ENCODE measurements at places on chromosomes 5 and 9.

- DNase-seq = peak; percentile 14
Observed at GRCh38 chr5:13251623-13252376, 692.7 kb downstream of the DNAH5 start.

GRCh38 chr9:38144421-38144820, 75.4 kb upstream of the SHB start:
- DNase-seq = peak; percentile 74

DNA sequence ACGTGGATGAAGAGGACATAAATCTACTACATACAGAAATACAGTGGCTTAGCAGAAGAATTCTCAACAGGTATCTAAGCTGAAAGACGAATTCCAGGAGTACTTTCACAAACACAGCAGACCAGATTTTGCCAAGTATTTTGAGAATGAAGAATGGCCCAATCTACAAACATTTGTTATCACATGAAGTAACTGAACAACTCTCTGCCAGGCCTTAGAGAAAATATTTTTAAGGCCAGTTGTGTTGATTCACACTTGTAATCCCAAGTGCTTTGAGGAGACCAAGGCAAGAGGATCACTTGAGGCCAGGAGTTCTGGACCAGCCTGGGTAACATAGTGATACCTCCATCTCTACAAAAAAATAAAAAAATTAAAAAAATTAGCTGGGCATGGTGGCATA, 14.3 kb downstream of the AGTPBP1 start:
- DNase-seq = no peak

DNA sequence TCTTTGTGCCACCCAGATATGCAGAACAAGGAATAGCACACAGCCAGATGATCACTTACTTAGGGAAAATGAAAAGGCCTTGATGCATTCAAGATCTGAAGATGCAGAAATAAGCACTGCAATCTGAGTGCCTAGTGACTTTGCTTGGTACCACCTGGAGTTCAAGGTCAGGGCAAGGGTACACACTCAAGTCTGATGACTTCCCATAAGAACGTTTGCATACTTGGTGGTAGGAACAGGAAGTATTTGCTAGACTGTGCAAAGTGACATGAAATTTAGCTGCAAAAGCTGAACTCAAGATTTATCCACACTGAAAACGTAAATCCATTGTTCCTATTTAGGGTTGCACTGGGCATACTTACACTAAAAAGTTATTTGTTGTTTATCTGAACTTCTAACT, 177.1 kb downstream of the PIK3R1 start:
- DNase-seq = no peak

DNA sequence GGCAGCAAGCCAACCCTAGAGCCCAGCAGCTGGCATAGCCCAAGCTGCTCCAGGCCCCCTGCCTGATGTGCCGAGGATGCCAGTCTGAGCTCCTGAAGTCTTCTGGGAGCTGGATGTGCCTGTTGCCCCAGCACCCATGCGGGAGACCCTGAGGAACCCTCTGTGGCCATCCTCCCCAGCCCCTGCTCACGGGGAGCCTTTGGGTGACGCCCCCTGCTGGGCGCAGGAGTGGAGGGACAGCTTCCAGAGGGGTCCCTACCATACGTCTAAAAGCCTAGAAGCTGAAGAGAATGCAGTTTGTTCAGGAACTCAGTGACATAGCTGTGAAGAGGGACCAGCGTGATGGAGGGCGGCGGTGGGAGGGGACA, 33.1 kb upstream of the MVB12B start:
- no peak for DNase-seq

DNA sequence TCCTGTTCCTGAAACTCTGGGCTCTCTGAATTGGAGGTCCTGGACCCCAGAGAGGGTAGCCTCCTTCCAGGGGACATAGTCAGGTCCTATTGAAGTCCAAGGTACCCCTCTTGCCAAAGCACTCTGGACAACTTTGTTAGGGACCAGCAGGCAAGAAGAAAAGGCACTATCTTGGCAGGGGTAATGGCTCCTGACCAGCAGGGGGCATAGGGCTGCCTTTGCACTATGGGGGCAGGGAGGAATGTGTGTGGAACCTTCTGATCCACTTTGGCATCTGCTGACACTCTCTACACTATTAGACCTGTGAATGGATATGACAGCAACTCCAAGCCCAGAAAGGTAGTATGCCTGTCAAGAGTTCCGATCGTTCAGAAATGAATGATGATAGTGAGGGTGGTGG, 179.0 kb upstream of the CD180 start:
- DNase-seq = no peak

DNA sequence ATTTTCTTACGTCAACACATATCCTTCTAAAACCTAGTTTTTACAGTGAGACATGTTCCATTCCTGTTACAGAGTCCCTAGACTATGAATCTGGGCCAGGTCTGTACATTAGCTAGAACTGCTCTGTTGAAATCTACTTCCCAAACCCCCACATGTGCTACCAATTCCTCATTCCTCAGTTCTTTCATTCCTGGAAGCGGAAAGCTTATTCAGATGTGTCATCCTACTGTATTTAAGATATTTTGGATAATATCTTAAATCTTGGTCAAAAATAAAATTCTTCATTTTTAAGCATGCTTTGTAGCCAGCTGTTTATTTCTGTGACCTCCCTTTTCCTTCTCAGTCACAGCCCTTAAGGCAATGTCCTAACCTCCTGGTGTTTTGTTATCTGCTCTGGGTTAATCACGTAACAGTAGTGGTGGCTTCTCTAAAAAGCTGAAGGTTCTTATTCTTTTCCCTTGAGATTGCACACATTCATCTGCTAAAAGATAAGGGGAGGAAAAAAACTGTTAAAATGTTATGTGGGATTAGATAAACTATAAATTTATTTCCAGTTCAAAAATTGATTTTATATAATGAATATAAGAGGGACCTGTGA, 35.6 kb downstream of the GLRX start:
- DNase-seq = peak; percentile 88

- no peak for DNase-seq
Observed at GRCh38 chr9:81607593-81608288, 81.6 kb downstream of the TLE1 start.

DNA sequence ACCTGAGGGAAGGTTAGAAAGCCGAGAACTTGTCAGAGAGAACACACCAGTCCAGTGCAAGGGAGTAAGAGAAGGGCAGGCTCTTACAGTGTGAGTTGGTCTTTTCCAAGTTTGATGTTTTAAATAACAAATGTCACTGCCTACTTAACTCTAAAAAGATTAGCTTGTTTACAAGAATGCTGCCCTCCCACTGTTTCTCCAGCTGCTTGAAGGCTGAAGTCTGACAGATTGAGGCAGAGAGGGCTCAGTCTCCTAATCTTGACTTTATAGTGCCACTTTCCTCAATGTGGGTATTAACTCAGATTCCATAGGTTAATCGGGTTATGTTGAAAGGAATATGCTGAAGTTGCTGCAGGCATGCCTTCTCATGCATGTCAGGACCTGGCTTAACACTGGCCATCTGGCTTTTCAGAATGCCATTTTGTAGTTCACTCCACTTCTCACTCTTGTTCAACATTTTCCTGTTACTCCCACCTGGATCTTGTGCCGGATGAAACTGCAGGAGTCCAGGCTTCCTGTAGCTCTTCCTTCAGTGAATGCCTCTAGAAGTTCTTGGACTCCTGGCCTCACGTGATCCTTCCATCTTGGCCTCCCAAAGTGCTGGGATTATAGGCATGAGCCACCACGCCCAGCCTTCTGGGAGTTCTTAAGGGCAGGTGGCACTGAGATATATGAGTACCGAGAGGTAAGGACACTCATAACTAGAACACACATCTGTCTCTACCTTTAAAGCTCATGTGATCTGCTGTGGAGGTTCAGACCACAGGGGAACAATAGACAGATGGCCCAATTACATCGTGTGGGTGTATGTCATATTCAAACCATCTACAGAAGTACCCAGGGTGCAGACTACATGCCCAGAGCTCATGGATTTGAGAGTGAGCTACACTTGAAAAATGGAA, 249.7 kb downstream of the ARHGAP26 start:
- peak; percentile 17 for DNase-seq

DNA sequence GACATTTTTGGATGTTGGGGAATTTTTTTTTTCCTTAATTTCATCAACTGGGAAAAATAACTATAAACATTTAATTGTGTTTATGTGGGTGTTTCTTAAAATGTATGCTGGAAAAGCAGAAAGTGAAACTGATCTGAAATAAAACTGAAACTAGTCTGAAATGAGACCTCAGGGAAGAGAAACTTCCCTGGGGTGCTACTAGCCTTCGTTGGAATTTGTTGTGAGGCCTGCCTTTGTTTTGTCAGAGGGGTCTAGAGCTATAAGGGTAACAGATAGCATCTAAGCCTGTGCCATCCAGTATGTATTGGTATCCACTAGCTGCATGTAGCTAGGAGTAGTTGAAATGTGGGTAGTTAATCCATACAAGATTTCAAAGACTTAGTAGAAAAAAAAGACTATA, 10.4 kb downstream of the ZNF618 start:
- DNase-seq = peak; percentile 48

GRCh38 chr9:12956261-12956660, 181.4 kb downstream of the LURAP1L start:
- peak; percentile 41 for DNase-seq

DNA sequence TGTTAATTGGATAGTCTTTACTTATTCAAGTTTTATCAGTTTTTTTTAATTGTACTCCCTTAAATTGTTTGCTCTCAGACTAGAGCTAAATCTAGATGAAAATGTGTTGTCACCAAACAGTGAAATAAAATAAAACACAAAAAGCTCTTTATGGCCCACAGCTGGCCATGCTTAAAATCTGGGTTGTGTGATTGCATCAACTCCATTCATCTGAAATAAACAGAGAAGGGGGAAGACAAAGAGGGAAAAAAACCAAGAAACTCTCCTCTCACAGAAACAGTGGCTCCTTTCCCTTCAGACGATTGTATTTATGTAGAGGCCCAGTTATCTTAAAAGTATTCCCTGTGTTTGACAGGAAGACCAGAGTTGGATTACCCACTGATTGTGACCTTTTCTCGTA, 422.4 kb downstream of the IRX1 start:
- no peak for DNase-seq

DNA sequence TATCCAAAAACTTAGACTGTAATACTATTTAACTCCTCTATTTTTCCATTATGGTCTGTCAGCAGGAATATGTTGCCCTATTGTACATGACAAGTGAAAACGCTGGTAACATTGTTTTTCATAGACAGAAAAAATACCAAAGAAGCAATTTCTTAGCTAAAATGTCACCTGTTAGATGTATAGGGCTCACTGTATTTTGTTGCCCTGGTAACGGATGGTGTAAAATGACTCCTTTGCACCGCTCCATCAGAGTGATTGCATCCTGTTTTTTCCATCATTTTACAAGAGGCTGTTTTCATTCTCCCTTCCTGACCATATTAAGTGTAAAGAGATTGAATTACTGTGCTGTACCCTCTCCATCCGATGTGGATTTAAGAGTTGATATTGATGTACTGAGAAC, 460.1 kb upstream of the TLE4 start:
- no peak for DNase-seq

GRCh38 chr5:17374973-17375742, 122.9 kb upstream of the TAF11L2 start:
- peak; percentile 72 for DNase-seq

GRCh38 chr5:63211448-63212132, 633.0 kb downstream of the LRRC70 start:
- DNase-seq = no peak

DNA sequence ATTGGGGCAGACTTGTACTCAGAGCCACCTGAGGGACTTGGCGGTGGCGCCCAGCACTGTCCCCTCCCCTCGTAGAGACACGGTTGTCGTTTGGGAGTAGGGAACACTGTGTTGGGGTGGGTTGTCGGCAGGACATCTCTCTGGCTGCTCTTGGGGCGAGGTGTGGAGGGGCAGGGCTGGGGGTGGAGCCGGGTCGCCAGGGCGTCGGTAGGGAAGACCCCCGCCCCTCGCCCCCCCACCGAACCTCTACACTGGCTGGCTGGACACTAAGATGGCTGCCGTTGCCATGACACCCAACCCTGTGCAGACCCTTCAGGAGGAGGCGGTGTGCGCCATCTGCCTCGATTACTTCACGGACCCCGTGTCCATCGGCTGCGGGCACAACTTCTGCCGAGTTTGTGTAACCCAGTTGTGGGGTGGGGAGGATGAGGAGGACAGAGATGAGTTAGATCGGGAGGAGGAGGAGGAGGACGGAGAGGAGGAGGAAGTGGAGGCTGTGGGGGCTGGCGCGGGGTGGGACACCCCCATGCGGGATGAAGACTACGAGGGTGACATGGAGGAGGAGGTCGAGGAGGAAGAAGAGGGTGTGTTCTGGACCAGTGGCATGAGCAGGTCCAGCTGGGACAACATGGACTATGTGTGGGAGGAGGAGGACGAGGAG, 778 bp downstream of the TRIM41 start:
- no peak for DNase-seq

GRCh38 chr5:60710362-60710761, 10.4 kb upstream of the DEPDC1B start:
- DNase-seq = no peak

DNA sequence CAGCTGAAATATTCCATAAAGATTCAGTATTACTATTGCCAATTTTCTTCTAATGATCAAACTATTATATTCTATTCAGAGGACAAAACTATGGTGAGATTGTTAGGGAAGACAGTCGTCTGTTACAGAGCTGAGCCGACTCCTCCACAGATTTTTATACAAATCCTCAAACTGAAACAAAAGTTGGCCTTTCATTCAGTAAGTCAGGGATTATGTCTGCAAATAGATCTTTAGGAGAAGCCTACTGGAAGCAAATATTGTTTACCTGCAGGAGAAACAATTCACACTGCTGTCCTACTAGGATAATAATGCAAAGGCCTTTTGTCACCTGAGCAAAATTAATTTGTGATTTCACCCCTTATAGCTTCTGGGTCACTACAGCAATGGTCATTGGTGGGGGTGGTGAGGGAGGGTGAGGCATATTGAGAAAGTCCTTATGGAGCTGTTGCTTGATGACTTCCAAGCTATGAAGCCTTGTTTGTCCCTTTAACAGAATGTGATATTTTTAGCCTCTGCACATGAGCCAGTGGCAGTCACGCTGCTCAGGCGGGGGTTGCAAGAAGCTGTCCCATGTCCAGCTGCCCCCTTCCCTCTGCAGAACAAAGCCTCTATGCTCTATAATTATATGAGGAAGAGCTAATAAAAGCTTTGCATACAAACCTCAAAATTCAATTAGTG, 200.5 kb upstream of the KLF9 start:
- DNase-seq = no peak

DNA sequence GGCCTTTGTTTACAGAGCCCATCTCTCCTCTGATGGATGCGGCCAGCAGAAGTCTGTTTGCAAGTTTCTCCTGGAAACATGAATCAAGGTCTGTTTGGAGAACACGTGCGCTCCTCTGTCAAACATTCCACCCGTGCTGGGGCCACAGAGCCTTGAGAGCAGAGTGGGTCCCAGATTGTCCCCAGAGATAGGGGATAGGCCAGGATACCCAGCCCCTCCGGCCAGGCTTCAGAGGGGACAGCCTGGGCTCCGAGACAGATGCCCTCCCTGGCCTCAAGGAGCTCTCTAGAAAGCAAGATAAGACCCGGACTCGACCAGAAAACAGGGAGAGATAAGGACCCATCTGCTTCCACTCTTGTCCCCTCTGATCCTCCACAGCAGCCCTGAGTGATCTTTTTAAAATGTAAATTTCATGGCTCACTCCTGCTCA, 40.4 kb upstream of the HAND1 start:
- DNase-seq = no peak

GRCh38 chr5:56737002-56737621, 78.2 kb upstream of the MAP3K1 start:
- peak; percentile 87 for DNase-seq

GRCh38 chr5:60810438-60811085, 33.5 kb downstream of the ELOVL7 start:
- peak; percentile 38 for DNase-seq

- DNase-seq = peak; percentile 92
Observed at GRCh38 chr5:14465116-14465515, 116.5 kb upstream of the OTULINL start.

GRCh38 chr5:119368238-119368630, 12.4 kb downstream of the TNFAIP8 start:
- DNase-seq = no peak

Measured in iris pigment epithelial cell (primary cell).